ENCODE measurements at places on chromosomes 7 and 10. TPM values are rescaled to one million over a fixed set of nuclear protein-coding genes. Genes with fewer than 3 reads are reported as not detected.

The SH2B2 gene
- total RNA-seq = 5.5 TPM

The STEAP1 gene
- 14.8 TPM for total RNA-seq

The PROSER2 gene
- 2.8 TPM for total RNA-seq

The ATP5MK gene
- 170 TPM for total RNA-seq

The RET gene
- 0.33 TPM for total RNA-seq

The SPDYE16 gene
- total RNA-seq = not detected

The HMX3 gene
- not detected for total RNA-seq

The PCLO gene
- 0.34 TPM for total RNA-seq

The SERPINE1 gene
- total RNA-seq = 3.3 TPM

The ZCCHC24 gene
- 48.7 TPM for total RNA-seq

The PRF1 gene
- total RNA-seq = not detected

The VSTM2A gene
- total RNA-seq = not detected

The ASAH2 gene
- 1.9 TPM for total RNA-seq

The ZNF138 gene
- total RNA-seq = 5.0 TPM

The NEUROG3 gene
- not detected for total RNA-seq

The GPC2 gene
- total RNA-seq = 2.4 TPM

The PRSS2 gene
- not detected for total RNA-seq

The NCAPG2 gene
- 16.5 TPM for total RNA-seq

The FKBP6 gene
- total RNA-seq = not detected

The DOCK4 gene
- total RNA-seq = 12.7 TPM

The OLAH gene
- not detected for total RNA-seq

The SLC26A4 gene
- total RNA-seq = 0.33 TPM

The TEX36 gene
- total RNA-seq = not detected

The SPAM1 gene
- not detected for total RNA-seq

The PIP4K2A gene
- total RNA-seq = 91.6 TPM

The GJD4 gene
- total RNA-seq = not detected

The SLIT1 gene
- total RNA-seq = under 0.01 TPM

The ADCK2 gene
- 22.2 TPM for total RNA-seq

The PRLHR gene
- total RNA-seq = not detected

The CDK14 gene
- total RNA-seq = 5.1 TPM

The LRIT1 gene
- total RNA-seq = not detected

The TUBAL3 gene
- not detected for total RNA-seq

The AKR1E2 gene
- total RNA-seq = 0.67 TPM

The RHOBTB1 gene
- 25.8 TPM for total RNA-seq

The FAM25A gene
- not detected for total RNA-seq

The EGR2 gene
- total RNA-seq = under 0.01 TPM

The ABLIM1 gene
- total RNA-seq = 1.2 TPM

The PDLIM1 gene
- total RNA-seq = 5.1 TPM

The FGF8 gene
- 0.69 TPM for total RNA-seq

The ABCC2 gene
- total RNA-seq = 130 TPM

The STMP1 gene
- 17.1 TPM for total RNA-seq

The TAS2R3 gene
- total RNA-seq = 2.1 TPM

The TMEM229A gene
- not detected for total RNA-seq

The CCL24 gene
- total RNA-seq = 0.73 TPM

The SYT15 gene
- under 0.01 TPM for total RNA-seq

The NUDCD3 gene
- 59.5 TPM for total RNA-seq

The HOXA5 gene
- not detected for total RNA-seq

The ITGA8 gene
- total RNA-seq = not detected

The TMEM270 gene
- total RNA-seq = not detected

The ZNF804B gene
- not detected for total RNA-seq

The CLDN4 gene
- total RNA-seq = not detected

The AZGP1 gene
- total RNA-seq = 4.0 TPM

The SMKR1 gene
- total RNA-seq = not detected

The C10orf67 gene
- total RNA-seq = 0.36 TPM

The NEBL gene
- total RNA-seq = under 0.01 TPM
